ENCODE measurements at places on chromosomes 6 and 20.
A peak's percentile ranks its signal among the peaks of the same experiment; 100 is the strongest.

DNA sequence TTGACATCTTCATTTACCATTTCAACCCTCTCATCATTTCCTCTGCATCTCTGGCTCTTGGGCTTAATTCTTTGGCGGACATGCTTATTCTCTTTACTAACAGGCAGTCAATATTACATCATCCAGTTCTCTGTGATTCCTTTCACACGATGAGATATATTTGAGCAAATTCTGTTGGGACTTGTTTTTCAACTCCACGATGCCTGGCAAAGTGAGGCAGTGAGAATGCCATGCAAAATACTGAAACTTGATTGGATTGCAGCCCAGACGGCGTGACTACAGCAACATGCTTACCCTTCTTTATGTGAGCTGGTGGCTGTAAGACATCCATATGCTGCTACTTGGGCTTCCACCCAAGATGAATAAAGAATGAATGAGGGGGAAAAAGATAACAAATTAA lies 101.7 kb upstream of the SPACA1 start:
- DNase-seq = no peak

GRCh38 chr6:38528196-38528965 lies 111.3 kb downstream of the BTBD9 start:
- no peak for DNase-seq

DNA sequence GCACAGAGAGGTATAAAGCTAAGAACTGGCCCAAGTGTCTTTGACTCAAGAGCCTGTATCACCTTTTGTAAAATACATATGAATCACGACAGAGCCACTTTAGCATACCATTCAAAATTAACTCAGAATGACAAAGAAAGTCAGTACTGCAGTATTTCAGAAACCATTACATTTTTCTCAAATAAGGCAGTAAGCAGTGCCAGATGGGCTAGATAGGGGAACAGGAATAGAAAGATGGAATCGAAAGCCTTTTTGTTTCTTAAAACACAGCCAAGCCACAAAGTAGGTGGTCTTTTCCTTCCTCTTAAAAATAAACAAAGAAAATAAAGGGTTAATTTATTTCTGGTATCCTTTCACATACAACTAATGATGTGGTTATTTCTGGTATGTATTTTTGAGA lies 10.3 kb downstream of the CLDN20 start:
- DNase-seq = no peak

GRCh38 chr6:27911956-27912446 lies at the start of gene OR2B2:
Gene OR2B2 (minus strand): TSS chr6:27912396. CDS start chr6:27912319, 77 bp downstream.
- no peak for DNase-seq

DNA sequence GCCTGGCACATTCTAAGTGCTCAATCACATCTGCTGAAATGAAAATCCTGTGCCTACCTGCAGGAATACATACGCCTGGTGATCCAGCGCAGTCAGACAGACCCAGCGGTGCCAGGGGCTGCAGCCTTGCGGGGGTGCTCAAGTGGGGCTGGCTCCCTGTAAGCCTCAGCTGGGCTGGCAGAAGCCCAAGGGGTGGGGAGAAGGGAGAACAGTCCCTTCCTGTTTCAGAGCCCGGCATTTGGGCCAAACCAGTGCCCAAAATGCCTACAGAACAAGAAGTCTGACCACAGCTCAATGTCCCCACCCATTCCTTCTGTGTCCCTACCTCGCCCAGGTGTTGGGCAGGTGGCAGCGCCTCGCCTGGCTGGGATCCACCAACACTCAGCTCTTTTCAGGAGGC lies 22.6 kb downstream of the KCNK15 start:
- DNase-seq = no peak

- no peak for DNase-seq
These were observed 312.2 kb upstream of the SOX4 start for GRCh38 chr6:21281366-21281765.

GRCh38 chr6:37800703-37801604 lies 18.6 kb upstream of the ZFAND3 start:
- no peak for DNase-seq

- no peak for DNase-seq
These were observed 81.2 kb upstream of the CCN6 start for GRCh38 chr6:111972745-111973117.

DNA sequence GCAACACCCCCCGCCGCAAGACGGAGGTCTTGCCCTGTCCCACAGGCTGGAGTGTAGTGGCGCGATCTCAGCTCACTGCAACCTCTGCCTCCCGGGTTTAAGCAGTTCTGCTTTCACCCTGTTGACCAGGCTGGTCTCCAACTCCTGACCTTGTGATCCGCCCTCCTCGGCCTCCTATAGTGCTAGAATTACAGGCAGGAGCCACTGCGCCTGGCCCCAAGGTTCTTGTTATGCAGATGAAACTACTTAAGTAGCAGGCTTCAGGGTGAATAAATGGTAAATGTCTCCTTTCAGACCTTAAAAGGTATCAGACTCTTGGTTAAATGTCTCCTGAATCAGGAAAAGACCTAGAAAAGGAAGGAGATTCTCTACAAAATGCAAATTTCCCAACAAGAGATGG lies 95.4 kb upstream of the TMEM181 start:
- no peak for DNase-seq

- no peak for DNase-seq
These were observed 41.5 kb upstream of the FAM83B start for GRCh38 chr6:54805077-54805476.

- DNase-seq = no peak
These were observed 2.2 kb downstream of the PNISR start for GRCh38 chr6:99422912-99423311.

- DNase-seq = no peak
These were observed 46.0 kb downstream of the PLCG1 start for GRCh38 chr20:41183391-41183790.

GRCh38 chr6:3455569-3456394 lies 1.1 kb downstream of the SLC22A23 start:
- DNase-seq = no peak

DNA sequence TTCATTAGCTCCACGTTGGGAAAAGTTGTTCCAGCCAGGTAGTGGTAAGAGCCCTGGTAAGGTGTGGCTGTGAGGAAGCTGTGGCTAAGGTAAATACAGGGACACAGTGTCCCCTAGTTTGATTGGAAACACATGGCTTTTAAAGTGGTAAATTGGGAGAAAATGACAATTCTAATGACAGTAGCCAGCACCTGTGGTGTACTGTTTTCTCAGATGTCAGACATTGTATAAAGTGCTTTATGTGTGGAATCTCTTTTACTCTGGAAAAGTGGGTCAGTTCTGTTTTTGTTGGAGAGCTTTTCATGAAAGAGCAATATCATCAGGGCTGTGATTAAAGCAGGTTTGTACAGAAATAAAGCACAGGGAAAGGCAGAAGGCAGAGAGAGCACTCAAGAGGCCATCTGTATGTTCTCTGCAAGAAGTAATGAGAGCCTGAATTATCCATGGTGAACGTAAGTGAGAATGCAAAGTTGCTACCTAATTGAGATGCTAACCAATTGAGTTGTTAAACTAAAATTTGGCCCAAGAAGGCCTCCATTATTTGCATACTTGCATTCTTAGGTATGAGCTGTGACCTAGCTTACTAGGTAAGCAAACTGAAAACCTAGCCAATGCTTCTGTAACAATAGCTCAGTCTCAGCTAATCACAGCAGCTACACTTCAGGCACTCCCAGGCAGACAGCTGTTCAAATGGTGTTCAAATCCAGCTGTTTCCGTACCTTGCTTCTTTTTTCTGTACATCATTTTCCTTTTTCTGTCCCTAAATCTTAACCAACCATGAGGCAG lies 28.2 kb downstream of the MRAP2 start:
- no peak for DNase-seq

DNA sequence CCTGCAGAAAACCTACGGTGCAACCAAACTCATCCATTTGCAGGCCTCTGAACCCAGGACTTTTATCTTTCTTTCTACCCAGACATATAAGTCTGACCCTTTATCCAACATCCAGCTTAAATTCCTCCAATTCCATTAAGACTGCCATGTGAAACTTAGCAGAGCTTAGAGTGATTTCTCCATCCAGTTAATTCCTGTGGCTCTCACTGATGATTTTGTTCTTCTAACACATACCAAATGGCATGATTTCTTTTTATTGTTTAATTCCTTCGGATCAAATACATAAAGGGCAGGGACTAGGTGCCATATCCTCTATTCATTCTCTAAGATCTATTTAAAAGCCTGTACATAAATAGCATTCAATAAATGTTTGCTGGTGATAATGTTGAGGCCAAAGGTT lies 92.9 kb downstream of the TASP1 start:
- DNase-seq = no peak

DNA sequence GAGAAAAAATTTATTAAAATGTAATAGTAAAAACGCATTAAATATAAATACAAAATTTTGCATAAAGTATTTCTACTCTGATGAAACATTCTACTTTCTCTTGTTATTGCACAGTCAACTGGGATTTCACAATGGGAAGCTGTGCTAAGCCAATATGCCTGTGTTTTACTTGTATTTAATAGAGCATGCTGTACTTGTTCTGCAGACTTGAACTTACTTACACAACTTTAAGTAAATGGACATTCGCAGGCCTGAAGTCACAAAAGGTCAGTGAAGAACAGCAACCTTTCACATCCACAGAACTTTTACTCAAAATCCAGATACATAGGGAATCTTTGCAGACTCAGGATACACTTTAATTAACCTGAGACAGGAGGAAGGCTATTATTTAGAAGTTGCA lies 409.5 kb downstream of the BTBD3 start:
- no peak for DNase-seq

GRCh38 chr20:20206788-20207187 lies 154.5 kb downstream of the CFAP61 start:
- DNase-seq = no peak

GRCh38 chr20:17725094-17725835 lies 25.5 kb downstream of the BANF2 start:
- DNase-seq = no peak

DNA sequence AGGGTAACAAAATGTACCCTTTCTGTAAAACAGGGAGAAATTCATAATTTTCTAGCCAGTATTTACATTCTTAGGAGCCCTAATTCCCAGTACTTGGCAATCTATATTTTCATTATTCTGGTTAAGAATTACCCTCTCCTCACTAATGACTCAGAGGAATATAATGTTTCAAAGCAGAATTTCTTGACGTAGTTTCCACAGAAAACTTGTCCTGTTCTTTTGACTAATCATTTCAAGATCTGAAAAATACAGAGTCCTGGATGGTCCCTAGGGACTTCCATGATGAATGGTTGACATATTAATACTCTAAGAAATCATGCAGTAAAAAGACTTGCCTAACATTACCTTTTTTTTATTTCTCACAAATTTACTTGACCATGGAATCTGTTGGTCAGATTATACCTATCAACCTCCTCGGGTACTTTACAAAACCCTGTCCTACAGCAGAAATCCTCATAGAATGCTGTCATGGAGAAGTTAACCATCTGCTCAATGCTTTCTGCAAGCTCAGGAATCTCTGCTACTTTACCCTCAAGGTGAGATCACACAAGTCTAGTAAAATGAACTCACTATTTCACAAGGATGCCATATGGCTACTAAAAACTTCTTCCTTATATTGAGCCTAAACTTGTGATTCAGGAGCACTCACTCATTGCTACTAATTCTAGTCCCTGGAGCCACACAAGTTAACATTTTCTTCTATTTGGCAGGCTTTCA lies 202.1 kb upstream of the CNR1 start:
- no peak for DNase-seq

GRCh38 chr6:85079761-85080160 lies 315.4 kb upstream of the TBX18 start:
- no peak for DNase-seq

DNA sequence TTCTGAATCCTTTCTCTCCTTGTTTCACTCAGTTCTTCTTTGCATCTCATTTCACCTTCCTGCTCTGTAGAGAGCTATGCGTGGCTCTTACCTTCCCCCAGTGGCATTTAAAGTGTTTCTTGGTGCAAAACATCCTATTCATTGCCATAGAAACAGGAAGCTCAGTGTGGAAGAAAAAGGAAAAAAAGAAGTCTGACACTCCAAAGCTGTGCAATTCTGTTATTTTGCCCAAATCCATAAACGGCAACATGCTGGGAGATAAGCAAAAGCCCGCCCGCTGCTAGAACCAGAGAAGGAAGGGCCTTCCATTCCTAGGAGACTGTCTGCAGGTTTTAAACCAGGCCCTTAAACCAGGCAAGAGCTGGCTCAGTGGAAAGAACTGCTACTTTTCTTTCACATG lies 247.1 kb downstream of the HIVEP2 start:
- DNase-seq = no peak

- DNase-seq = no peak
These were observed 96.7 kb upstream of the LAMP5 start for GRCh38 chr20:9417665-9418064.

GRCh38 chr6:17519120-17519519 lies 81.0 kb upstream of the FAM8A1 start:
- DNase-seq = no peak

GRCh38 chr6:10801224-10801848 lies 37.0 kb downstream of the MAK start:
- DNase-seq = peak; percentile 22

DNA sequence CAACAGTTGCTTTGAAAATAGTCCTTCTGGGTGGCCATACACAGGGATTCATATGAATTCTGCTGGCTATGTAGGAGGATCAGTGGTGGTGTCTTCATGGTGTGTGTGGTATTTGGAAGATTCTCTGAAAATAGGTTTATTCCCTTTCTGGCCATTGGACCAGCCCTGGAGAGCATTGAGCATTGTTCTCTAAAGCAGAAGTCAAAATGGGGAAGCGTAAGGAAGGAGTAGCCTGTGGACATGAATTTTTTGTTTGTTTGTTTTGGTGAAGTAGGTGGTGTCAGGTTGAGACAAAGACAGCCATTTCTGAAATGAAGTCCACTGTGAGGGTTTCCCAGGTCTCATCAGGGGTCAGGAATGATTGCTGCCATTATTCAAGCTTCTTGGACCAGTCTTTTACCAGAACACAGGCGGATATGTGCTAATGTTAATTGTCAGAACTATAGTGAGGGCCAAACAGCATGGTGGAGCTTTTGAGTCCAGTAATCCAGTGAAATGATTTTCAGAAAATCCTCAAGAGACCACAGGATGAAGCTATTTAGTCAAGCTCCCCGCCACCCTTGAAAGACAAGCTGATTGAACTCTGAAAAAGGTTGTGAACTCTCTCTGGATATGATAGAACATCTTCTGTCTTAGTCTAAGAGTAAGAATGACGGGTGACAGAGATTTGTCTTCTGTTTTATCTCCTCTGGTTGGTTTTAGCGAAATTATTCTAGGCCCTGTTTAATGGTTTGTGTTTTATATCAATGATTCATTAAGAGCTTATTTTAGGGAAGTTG lies 60.0 kb downstream of the DNAH8 start:
- no peak for DNase-seq

DNA sequence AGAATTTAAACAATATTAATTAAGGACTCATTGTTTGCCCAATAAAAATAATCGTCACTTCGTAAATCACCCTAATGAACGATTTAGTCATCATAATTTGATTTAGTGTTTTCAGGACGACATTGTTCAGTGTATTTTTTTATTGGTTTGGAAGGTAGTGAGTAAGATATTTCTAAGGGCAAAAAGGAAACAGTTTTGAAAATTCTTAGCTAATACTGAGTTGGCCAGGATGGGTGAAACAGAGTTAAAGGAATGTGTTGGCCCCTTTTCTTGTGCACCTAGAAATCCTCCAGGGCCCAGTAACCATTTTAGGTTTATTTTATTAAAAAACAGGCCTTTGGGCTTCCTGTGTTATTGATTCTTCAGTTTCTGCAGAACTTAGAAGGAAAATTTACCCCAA lies 25.3 kb downstream of the ANKS1A start:
- no peak for DNase-seq

- no peak for DNase-seq
These were observed 9.0 kb upstream of the DDX27 start for GRCh38 chr20:49210101-49210756.

All from stimulated activated CD8-positive, alpha-beta memory T cell treated with anti-CD3 and anti-CD28 coated beads, Interleukin-4, amount 100 ng/mL, for 1 hour (primary cell).